ENCODE measurements at places on chromosomes 7 and 10.

DNA sequence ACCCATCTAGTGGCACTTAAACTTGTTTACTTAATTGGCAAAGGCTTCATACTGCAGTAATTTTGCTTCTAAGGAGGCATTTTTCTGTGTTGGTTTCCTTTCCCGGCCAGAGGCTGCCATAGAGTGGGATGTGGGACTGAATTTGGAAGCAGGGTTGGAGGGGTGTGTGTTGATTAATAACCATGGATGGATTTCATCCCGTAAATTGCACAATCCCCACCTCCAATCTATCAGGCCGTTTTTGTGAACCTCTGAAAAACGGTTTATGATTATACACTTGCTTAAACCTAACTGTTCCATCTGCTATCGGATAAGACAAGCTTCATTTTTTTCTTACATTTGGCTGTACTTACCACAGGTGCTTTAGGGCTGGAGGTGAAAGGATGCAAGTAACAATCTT is 1.3 kb downstream of the TMEM60 start:
- DNase-seq = no peak

- no peak for DNase-seq
Observed at GRCh38 chr10:680745-681144, 8.7 kb downstream of the DIP2C start.

DNA sequence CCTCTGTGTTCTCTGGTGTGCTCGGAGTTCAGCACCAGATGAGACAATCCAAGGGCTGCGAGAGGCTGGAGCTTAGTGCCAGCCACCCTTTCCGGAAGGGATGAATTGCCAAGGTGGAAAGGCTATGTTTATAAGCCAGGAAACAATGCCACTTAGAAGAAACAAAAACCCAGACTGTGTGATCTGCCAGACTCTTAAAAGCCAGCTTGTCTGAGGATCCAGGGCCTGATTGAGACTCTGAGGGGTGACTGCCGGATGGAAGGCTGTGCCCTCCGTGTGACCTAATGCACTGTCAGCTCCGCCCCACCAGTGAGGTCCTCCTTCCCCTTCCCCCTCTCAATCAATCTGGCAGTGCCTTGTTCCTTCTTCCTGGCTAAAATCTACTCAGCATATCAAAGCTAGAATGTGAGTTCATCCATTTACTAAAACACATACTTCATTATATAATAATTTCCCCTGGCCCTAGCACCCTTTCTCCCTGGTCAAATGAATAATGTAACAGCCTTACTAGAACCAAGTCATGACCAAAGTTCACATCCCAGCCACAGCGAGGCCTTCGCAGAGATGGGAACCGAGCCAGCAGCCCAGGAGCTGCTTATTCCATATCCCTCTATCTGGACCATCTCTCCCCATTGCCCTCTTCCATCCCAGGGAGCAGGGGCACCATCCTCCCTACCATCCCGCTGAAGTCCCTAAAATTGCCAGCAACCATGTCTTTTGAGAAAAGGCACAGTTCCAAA is 25.5 kb downstream of the FAM107B start:
- no peak for DNase-seq

DNA sequence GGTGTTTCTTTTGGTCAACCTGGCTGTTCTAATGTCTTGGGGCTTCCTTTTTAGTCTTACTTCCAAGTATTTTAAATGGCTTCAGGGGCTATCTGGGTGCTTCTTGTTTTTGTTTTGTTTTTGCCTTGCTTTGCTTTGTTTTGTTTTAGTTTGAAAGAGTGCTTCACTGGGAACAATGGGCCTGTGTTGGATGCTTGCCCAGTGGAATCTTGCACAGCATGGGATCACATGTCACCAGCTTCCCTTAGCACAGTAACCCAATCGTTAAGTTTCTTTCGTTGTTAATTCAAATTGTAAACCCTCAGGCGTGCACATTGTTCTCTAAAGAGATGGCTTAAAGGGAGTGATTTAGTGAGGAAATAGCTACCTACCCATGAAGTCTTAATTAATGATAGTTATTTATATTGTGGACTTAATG is 8.9 kb downstream of the COL17A1 start:
- no peak for DNase-seq

- DNase-seq = no peak
Observed at GRCh38 chr7:33732462-33732861, 172.9 kb upstream of the BMPER start.

- DNase-seq = no peak
Observed at GRCh38 chr10:6583447-6583846, 3.4 kb upstream of the PRKCQ start.

DNA sequence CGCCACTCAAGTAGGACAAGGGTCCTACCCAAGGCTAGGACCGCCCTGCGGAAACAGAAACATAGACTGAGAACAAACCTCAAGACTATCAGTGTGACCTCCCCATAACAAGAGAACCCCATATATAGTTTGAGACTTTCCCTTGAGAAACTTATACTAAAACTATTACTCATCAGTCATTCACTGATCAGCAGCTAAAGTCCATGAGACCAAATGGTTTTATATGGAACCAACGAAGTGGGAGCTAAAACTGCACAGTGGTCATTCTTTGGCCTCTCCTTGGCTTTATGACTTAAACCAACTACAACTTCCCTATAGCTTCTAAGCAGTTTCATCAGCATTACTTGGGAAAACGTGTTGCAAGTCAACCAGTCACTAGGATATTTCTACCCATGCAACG is 13.7 kb upstream of the ZSCAN21 start:
- DNase-seq = no peak

DNA sequence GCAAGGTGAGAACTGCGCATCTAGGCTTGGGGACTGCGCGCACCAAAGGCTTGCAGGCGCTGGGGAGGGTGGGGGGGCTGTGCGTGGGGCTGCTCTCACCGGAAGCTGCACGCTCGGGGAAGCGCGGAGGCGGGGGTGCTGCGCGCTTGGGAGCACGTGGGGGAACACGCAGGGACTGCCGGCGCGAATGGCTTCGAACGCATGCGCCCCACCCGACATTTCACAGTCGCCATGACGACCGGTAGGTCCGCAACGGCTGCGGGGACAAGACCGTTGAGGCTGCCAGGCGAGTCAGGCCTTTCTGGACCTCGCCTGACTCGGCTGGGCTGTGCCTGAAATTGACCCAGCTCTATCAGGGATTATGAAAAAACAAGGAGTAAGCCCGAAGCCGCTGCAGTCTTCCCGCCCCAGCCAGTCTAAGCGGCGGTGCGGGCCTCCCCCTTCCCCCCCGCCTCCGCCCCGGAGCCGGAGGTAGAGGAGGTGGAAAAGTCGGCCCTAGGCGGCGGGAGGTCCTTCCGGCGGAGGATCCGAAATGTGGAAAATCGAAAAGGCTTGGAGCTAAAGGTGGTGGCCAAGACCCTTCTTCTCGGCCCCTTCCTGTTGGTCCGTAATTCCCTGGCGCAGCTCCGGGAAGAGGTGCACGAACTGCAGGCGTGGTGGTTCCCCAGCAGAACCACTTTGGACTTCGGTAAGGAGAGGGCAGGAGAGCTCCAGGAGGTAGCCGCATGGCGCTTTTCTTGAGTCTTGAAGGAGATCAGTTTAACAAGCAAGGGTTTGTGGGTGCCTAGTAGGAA is 34.9 kb upstream of the STEAP1 start:
- DNase-seq = no peak

DNA sequence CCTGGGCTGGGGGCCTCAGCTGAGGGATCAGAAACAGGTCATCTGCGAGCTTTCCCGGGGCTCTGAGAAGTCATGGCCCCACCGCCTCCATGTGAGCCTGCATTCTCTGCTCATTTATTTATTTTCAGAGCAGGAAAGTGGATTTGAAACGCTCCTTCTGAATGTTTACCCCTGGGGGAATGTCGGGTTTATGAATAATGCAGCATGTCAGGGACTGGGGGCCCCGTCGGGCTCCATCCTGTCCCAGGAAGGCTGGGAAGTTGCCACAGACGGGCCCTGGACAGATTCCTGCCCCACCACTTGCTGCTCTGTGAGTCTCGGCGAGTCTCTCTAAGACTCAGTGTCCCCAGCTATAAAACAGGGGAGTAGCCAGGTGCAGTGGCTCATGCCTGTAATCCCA is 11.9 kb upstream of the GTF2IRD1 start:
- no peak for DNase-seq

- no peak for DNase-seq
Observed at GRCh38 chr7:1032536-1033181, 11.7 kb upstream of the GPR146 start.

- no peak for DNase-seq
Observed at GRCh38 chr7:25672496-25672895, 444.2 kb upstream of the NPVF start.

GRCh38 chr10:44619975-44620374 is 235.1 kb upstream of the CXCL12 start:
- DNase-seq = no peak

- no peak for DNase-seq
Observed at GRCh38 chr7:23336086-23336485, 36.9 kb downstream of the MALSU1 start.

- DNase-seq = no peak
Observed at GRCh38 chr10:78757344-78757925, 311.3 kb upstream of the ZMIZ1 start.

GRCh38 chr7:95471071-95471470 is 14.7 kb upstream of the ASB4 start:
- DNase-seq = no peak

DNA sequence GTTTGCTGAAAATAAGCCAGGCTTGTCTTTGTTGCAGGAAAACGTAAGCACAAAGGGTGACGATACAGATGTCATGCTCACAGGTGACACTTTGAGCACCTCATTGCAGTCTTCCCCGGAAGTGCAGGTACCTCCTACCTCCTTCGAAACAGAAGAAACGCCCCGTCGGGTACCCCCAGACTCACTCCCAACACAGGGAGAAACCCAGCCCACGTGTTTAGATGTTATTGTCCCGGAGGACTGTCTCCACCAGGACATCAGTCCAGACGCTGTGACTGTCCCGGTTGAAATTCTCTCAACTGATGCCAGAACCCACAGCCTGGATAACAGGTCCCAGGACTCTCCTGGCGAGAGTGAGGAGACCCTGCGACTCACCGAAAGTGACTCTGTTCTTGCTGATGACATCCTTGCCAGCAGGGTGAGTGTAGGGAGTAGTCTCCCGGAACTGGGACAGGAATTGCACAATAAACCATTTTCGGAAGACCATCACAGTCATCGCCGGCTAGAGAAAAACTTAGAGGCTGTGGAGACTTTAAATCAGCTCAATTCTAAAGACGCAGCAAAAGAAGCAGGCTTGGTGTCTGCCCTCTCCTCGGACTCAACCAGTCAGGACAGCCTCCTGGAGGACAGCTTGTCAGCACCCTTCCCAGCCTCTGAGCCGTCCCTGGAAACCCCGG is 18.3 kb upstream of the BHLHA15 start:
- DNase-seq = no peak

- no peak for DNase-seq
Observed at GRCh38 chr10:118481871-118482270, 113.6 kb downstream of the PRLHR start.

DNA sequence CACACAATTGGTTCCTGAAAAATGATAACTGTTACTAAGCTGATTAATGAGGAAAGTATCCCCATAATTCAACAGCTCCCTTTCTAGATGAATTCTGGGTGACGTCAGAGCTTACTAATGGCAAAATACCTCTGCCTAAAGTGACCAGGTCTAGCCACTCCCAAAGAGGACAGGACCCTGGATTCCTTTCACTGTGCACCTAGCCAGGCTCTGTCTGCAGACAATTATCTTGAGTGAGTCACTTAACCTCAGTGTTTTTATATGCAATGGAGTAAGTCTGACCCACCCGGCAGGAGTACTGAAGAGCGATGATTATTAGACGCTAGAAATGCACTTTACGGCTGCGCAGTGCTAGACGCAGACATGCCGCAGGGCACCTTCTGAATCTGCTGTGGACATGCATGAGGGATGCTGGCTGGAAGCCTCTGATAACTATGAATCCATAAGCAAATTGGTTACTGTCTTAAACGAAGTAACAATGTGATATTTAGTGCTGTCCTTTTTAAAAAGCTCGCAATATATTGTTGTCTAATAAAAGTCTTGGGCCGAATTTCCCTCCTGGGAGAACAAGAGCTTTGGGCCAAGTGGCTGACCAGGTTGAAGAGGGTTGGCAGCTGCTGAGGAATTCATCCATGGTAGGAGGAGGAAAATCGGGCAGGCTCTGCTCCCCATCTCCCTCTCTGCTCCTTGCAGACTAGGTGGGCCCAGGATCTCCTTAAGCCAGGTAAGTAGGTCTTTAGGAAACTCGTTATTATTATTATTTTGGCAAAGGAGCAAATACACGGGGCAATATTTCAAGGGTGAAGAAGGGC is 4.6 kb upstream of the INPP5A start:
- no peak for DNase-seq

Data from stimulated activated CD4-positive, alpha-beta T cell treated with anti-CD3 and anti-CD28 coated beads, Interleukin-1b, Interleukin-23, amount 100 ng/mL, for 24 hours (primary cell).